ENCODE measurements at places on chromosomes 4 and X. TPM values are rescaled to one million over a fixed set of nuclear protein-coding genes. Genes with fewer than 3 reads are reported as not detected.

GRCh38 chrX:68808686-68809357, 20.0 kb upstream of the EFNB1 start:
- no peaks in the 10 kb centered on the region for H3K36me3 ChIP-seq
- no peak overlapping the region for H3K27ac ChIP-seq
- H3K4me3 ChIP-seq = no peak overlapping the region
- H3K27me3 ChIP-seq = no peaks in the 10 kb centered on the region

- H3K27ac ChIP-seq = no peak overlapping the region
- no peaks in the 10 kb centered on the region for H3K36me3 ChIP-seq
- DNase-seq = no peak
- peaks cover 9% of the 10 kb centered on the region for H3K4me1 ChIP-seq
Measured at GRCh38 chrX:72110051-72110875, 21.5 kb downstream of the RTL5 start.

GRCh38 chrX:154599531-154599930, 14.6 kb downstream of the CTAG1A start:
- no peak overlapping the region for H3K4me3 ChIP-seq
- H3K4me1 ChIP-seq = no peaks in the 10 kb centered on the region
- DNase-seq = no peak
- H3K27ac ChIP-seq = no peak overlapping the region
- H3K27me3 ChIP-seq = no peaks in the 10 kb centered on the region
- H3K36me3 ChIP-seq = no peaks in the 10 kb centered on the region

- DNase-seq = no peak
- peaks cover 29% of the 10 kb centered on the region for H3K36me3 ChIP-seq
- no peak overlapping the region for H3K4me3 ChIP-seq
- H3K4me1 ChIP-seq = no peaks in the 10 kb centered on the region
Measured at GRCh38 chr4:118817178-118817930, 18.6 kb downstream of the SEC24D start.

- no peaks in the 10 kb centered on the region for H3K27me3 ChIP-seq
- H3K4me3 ChIP-seq = no peak overlapping the region
- no peaks in the 10 kb centered on the region for H3K36me3 ChIP-seq
- H3K4me1 ChIP-seq = no peaks in the 10 kb centered on the region
Measured at GRCh38 chr4:47862297-47862696, 24.4 kb upstream of the CORIN start.

DNA sequence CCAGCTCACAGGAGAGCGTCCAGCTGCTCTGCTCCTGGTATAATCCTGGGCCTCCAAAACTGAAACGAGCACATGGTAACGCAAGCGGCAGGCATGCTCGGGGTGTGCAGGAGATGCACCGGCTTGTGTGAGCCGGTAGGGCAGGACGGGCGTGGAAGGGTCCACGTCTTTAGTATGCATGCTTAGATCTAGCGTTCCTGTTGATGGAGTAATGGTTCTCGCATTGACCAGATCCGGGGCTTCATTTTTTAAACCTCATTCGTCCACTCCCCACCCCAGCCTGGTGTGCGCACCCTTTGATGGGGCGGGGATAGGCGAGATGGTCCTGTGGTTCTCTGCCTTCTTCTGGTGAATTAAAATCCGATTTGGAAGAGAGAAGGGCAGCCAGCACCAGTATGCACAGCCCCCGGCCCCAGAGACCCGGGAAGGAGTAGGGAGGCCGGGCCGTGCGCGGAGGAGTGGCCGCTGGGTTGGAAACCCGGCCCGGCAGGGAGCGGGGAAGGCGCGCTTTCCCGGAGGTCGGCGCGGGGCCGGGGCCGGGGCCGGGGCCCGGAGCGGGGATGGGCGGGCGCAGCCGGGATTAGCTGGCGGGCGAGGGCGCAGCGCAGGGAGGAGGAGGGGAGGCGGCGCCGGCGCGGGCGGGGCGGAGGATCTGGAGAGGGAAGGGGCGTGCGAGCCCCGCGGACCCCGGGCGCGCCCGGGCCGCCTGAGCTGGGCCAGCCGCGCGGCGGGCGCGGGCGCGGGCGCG, 39.9 kb downstream of the FAM149A start:
- no peak overlapping the region for H3K27ac ChIP-seq
- no peaks in the 10 kb centered on the region for H3K4me1 ChIP-seq
- DNase-seq = peak; percentile 87
- peak overlapping the region; percentile 70 for H3K4me3 ChIP-seq
- no peaks in the 10 kb centered on the region for H3K36me3 ChIP-seq

FGD1 gene
- 29.9 TPM for polyA plus RNA-seq

- no peak overlapping the region for H3K27ac ChIP-seq
- H3K27me3 ChIP-seq = no peaks in the 10 kb centered on the region
- no peaks in the 10 kb centered on the region for H3K36me3 ChIP-seq
- H3K4me3 ChIP-seq = no peak overlapping the region
- no peaks in the 10 kb centered on the region for H3K4me1 ChIP-seq
Measured at GRCh38 chr4:127604949-127605709, 27.6 kb upstream of the INTU start.

ARHGAP10 gene
- polyA plus RNA-seq = 10.4 TPM

GRCh38 chr4:142383354-142383753, 462.7 kb downstream of the INPP4B start:
- no peak overlapping the region for H3K4me3 ChIP-seq
- H3K4me1 ChIP-seq = peaks cover 17% of the 10 kb centered on the region
- H3K27me3 ChIP-seq = no peaks in the 10 kb centered on the region
- no peak for DNase-seq
- H3K27ac ChIP-seq = no peak overlapping the region

TSPAN6 gene
- 175 TPM for polyA plus RNA-seq

- H3K4me3 ChIP-seq = peak overlapping the region; percentile 65
- no peaks in the 10 kb centered on the region for H3K36me3 ChIP-seq
- H3K4me1 ChIP-seq = peaks cover 24% of the 10 kb centered on the region
- H3K27me3 ChIP-seq = no peaks in the 10 kb centered on the region
- DNase-seq = no peak
Measured at GRCh38 chr4:38662522-38663089, 1.4 kb upstream of the KLF3 start.

DNA sequence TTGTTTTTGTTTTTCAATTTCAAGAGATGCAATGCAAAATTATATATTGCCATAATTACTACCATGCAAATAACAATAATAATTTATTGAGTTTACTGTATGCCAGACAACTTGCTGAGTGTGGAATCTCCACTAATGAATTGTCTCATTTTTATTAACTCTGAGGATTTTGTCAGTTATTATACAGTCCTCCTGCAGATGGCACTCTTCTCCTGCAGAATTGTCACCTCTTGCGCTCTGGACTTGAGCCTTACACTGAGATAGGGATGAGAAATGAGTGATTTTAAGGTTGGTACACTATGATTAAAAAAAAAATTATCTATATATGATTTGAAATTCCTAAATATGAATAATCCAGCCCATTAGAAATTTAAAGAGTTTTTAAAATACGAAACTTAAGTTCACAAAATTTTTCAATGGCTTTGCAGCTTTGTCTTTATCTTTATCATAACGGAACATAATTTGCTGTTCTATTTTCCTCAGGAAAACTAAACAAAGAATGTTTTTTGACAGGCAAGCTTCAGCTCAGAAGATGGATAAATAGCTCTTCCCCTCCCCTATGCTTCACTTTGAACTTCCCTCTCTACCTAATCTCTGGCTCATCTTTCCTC, 12.7 kb upstream of the PAQR3 start:
- no peaks in the 10 kb centered on the region for H3K27me3 ChIP-seq
- no peaks in the 10 kb centered on the region for H3K36me3 ChIP-seq
- peak; percentile 68 for DNase-seq
- no peak overlapping the region for H3K4me3 ChIP-seq

DNA sequence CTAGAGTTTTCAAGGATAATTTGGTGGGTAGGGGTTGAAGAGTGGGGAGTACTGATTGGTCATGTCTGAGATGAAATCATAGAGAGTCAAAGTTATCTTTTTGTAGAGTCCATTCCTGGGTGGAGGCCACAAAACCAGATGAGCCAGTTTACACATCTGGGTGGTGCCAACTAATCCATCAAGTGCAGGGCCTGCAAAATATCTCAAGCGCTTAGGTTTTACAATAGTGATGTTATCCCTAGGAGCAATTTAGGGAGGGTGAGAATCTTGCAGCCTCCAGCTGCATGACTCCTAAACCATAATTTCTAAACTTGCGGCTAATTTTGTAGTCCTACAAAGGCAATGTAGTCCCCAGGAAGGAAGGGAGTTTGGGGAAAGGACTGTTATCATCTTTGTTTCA, 988.3 kb upstream of the LCORL start:
- H3K27me3 ChIP-seq = no peaks in the 10 kb centered on the region
- H3K36me3 ChIP-seq = no peaks in the 10 kb centered on the region
- H3K4me1 ChIP-seq = peaks cover 40% of the 10 kb centered on the region

PHOX2B gene
- polyA plus RNA-seq = not detected

DNA sequence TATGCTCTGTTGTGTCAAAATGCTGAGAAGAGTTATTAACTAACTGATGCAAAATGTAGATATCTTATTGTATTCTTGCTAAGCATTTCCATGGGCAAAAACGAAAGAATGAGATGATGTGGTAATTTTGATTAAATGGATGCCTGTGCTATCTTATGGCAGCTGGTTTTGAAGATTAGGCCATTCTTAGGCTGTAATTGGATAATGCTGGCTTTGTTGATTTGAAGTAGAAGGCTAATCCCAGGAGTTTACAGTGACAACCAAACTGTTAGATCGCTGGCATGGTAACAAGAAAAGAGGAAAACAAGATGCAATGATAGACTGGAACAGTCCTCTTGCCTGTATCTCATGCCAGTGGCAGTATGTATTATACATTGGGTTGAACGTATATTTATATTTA, 74.1 kb upstream of the WDR44 start:
- DNase-seq = peak; percentile 75
- no peak overlapping the region for H3K4me3 ChIP-seq

FAM184B gene
- polyA plus RNA-seq = not detected

C4orf36 gene
- 0.83 TPM for polyA plus RNA-seq

MAGEA1 gene
- polyA plus RNA-seq = not detected
